Mesothelial cell of epicardium (in vitro differentiated cells): ENCODE measurements at places on chromosomes 13 and 19.

DNA sequence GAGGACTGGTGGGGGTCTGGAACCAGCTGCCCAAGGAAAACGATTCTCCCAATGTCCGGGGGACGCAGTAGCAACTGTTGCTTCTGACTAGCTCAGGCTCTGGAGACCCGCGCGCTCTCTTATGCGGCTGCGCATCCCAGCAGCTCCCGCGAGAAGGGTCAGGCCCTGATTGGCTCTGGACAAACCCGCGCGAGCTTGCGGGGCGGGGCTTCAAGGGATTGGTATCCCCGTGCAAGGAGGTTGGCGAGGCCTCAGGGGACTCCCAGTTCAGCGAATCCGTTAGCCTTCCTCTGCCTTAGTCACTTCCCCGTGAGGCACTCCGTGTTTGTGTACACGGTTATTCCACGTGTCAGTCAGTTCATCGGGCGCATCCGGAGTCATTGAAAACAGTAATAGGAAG is 20.2 kb downstream of the SIGLECL1 start:
- no peak for DNase-seq

DNA sequence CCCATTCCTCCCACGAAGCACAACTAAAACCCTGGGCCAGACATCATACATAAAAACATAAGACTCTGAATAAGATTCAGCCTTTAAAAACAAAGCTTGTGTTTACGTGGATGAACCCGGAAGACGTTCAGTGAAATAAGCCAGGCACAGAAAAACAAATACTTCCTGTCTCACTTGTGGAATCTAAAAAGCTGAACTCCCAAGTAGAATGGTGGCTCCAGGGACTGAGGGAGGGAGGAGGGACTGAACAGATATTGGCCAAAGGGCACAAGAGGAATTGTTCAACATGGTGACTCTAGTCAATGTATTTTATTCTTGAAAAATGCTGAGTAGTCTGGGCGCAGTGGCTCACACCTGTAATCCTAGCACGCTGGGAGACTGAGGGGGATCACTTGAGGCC is 35.7 kb upstream of the TPM4 start:
- no peak for DNase-seq

DNA sequence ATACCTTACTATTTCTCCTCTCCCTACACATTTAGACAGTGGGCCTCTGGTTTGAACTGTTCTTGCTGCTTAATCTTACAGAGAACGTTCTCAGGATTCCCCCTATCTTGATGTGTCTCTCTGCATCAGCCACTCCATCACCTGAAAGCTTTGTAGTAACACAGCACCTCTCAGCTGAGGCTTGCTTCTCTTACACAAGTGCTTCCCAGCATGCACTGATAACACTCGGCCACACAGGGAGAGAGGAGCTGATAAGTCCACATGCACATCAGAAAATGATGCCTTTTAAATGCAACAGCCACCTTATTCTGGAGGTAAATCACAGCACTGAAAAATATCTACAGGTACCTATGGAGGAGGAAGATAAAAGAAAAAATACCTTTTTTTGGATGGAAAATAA is 192.2 kb upstream of the TSHZ3 start:
- peak; percentile 22 for DNase-seq

DNA sequence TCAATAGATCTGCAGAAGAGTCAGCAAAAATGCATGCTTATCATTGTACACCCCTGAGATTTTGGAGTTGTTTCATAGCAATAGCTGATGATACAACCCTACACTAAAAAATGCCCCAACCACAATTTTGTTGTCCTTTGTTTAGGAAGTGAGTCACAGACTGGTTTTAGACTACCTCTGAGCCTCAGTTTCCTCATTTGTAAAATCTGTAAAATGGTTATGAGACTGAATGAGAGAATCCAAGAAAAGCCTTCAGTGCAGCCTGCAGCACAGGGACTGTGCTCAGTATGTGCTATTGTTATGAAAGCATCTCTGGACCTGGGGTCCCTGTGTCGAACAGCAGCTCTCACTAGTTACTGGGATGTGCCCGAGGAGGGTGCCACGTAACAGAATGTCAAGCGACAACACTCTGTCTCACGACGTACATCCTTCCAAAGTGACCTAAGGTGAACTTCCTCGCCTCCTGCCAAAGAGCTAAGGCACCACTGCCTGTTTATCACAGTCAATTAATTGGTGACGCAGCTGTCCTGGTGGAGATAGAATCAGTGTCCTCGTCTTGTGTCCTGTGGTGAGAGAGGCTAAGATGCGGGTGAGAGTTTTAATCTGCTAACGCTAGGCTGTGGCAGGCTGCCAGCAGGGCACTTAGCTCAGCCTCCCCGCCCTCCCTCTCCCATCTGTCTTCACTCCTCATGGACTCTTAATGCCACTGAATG is 18.1 kb downstream of the DHRS12 start:
- DNase-seq = no peak

DNA sequence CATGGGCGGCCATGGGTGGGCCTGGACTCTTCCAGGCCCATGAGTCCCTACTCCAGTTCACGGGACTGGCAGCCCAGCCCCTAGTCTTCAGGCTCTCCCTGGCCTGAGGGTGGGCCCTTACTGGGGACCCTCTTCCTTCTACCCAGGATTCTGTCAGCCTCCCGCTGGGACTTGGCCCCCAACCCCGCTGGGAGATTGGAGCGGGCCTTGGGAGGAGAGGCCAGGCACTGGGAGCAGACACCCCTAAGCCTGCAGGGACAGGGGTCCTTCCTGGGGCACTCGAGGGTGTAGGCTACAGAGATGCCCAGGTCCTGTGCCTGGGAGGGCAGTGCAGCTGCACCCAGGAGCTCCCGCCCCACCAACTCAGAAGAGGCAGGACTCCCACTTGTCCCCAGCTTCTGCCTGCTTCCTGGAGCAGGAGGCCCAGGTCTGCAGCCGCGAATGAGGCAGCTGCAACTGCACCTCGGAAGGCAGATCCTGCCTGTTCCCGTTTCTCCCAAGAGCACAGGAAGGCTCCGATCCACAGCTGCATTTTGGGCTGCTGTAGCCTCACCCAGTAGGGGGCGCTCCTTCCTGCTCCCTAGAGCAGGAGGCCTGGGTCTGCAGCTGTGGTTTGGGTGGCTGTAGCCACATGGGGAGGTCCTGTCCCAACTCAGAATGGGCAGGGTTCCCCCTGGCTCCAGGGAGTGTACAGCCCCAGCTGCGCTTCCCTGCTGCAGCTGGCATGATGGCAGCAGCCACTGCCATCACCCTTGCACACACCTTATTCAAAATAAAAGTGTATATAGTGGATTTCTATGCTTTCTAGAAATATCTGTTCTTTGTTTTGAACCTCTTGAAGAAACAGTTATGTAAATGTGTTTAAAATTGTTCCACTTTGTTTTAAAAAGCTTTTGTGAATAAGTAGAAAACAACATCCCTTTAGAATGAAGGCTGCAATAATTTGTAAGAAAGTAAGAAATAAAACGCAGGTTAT is 46.8 kb downstream of the TEX26 start:
- no peak for DNase-seq
